PC-9 (cell line): ENCODE measurements at places on chromosomes 4 and X.
A peak's percentile ranks its signal among the peaks of the same experiment; 100 is the strongest.

DNA sequence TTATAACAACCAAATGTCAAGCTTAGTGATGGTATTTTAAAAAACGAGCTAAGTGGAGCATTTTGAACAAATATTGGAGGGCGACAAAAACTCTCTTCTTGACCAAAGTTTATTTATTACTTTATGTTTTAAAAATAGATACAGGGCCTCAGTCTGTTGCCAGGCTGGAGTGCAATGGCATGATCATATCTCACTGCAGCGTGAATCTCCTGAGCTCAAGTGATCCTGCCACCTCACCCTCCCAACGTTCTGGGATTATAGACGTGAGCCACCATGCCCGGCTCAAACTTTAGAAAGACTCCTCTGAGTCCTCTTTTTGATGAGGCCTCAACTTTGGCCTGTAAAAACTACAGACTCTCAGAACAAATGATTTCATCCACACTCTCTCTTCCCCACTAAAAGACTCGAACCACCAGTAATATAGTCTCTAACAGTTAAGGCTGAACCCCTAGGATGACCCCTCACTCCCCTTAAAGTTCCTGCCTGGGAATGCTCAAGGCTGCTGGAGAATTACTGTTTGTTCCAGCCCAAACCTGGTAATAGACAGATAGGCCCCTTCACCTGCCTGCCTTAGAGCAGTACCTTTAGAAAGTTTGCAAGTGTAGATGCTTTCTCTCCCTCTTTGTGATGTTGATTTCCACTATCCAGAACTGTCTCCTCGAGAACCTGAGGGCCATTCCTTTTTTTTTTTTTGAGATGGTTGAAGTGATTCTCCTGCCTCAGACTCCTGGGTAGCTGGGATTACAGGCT lies 55.3 kb upstream of the HPSE start:
- no peak for DNase-seq
- no peak overlapping the region for H3K4me3 ChIP-seq
- H3K36me3 ChIP-seq, result no peaks in the 10 kb centered on the region
- H3K27ac ChIP-seq, result no peak overlapping the region
- H3K27me3 ChIP-seq, result no peaks in the 10 kb centered on the region

DNA sequence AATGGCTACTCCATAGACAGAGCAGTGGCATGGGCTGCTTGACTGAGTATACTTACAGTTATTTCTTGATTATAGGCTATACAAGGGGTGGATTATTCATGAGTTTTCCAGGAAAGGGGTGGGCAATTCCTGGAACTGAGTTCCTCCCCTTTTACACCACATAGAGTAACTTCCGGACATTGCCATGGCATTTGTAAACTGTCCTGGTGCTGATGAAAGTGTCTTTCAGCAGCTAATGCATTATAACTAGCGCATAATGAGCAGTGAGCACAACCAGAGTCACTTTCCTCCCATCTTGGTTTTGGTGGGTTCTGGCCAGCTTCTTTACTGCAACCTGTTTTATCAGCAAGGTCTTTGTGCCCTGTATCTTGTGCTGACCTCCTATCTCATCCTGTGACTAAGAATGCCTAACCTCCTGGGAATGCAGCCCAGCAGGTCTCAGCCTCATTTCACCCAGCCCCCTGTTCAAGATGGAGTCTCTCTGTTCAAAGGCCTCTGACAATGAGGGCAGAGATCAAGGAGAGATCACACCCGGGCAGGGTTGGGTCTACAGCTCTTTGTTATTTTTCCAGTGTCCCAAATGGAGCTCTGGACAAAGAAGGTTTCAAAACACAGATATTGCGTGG lies 468.4 kb upstream of the PRKX start:
- peak overlapping the region; percentile 44; the same call in 1 of the 2 replicates for H3K4me3 ChIP-seq
- H3K27ac ChIP-seq, result peak overlapping the region; percentile 93
- H3K27me3 ChIP-seq, result no peaks in the 10 kb centered on the region
- no peaks in the 10 kb centered on the region for H3K36me3 ChIP-seq

- no peak overlapping the region for H3K27ac ChIP-seq
- H3K27me3 ChIP-seq, result peaks cover 31% of the 10 kb centered on the region
- DNase-seq, result peak; percentile 79
- no peak overlapping the region for H3K4me3 ChIP-seq
Observed at GRCh38 chrX:107360788-107361360, 88.6 kb upstream of the FRMPD3 start.

DNA sequence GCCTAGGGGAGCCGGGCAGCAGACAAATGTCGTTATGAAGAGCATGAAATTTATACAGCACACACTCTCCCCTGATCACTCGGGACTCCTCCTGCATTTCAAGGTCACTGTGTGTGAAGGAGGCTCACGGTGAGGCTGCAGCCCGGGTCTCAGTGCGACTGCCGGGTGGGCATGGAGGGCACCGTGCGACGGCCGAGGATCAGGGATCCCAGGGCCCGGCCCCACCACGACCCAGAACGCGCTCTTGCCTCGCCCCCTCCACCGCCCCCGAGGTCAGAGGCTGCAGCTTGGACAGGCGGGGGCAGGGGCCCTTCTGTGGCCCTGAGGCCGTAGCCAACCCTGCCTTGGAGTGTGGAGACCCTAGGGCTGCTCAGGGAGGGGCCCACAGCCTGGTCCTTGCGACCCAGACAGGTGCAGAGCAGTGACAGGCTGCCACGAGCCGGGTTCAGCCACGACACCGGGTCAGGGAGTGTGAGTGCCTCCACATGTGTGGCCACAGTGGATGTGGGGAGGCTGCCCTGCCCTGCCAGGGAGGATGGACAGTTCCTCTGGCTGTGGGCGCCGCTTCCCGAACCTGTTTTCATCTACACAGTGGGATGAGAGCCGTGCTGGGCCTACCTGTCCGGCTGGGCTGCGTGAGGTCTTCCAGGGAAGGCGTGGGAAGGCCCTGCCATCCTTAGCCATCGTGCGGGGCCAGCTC lies 89.3 kb upstream of the NKX1-1 start:
- H3K36me3 ChIP-seq, result no peaks in the 10 kb centered on the region
- no peak for DNase-seq
- H3K27me3 ChIP-seq, result peaks cover 100% of the 10 kb centered on the region
- no peaks in the 10 kb centered on the region for H3K4me1 ChIP-seq
- no peak overlapping the region for H3K27ac ChIP-seq
- H3K4me3 ChIP-seq, result no peak overlapping the region

GRCh38 chr4:140187316-140187695 lies 33.3 kb upstream of the MAML3 start:
- no peak for DNase-seq
- H3K27me3 ChIP-seq, result no peaks in the 10 kb centered on the region
- no peaks in the 10 kb centered on the region for H3K36me3 ChIP-seq
- H3K4me1 ChIP-seq, result peaks cover 47% of the 10 kb centered on the region
- peak overlapping the region; percentile 7; the same call in 1 of the 2 replicates for H3K4me3 ChIP-seq

DNA sequence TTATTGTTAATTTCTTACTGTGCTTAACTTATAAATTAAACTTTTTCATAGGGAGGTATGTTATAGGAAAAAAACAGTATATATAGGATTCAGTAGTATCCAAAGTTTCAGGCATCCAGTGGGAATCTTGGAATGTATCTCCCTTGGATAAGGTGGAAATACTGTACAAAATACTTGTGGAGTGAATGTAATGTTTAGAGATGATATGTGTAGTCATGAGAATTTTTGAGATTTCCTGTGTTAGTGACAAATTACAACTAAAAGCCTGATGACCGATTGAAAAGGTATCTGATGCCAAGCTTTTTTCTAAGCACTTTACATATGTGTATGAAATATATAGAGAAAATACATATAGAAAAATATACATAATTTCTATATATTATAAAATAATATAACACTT lies 69.2 kb downstream of the STK32B start:
- H3K27ac ChIP-seq, result no peak overlapping the region
- peaks cover 14% of the 10 kb centered on the region; the same call in 1 of the 2 replicates for H3K27me3 ChIP-seq
- no peak overlapping the region for H3K4me3 ChIP-seq
- H3K36me3 ChIP-seq, result no peaks in the 10 kb centered on the region

- no peak overlapping the region for H3K27ac ChIP-seq
- H3K27me3 ChIP-seq, result no peaks in the 10 kb centered on the region
- DNase-seq, result no peak
- H3K4me1 ChIP-seq, result no peaks in the 10 kb centered on the region
Observed at GRCh38 chr4:109232681-109233080, 69.8 kb downstream of the COL25A1 start.

DNA sequence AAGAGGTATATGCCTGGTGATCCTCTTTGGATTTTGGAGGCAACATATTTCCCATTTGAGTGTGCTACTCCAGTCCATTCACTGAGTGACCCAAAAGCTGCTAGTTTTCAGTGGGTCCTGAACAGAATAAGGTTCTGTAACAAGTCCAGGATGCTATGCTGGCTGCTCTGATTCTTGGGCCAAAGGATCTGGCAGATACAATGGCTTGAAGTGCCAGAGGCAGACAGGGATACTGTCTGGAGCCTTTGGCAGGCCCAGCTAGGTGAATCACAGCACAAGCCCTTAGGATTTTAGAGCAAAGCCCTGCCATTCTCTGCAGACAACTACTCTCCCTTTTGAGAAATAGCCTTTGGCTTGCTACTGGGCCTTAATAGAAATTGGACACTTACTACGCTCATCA lies 40.6 kb downstream of the DCHS2 start:
- H3K27me3 ChIP-seq, result no peaks in the 10 kb centered on the region
- no peaks in the 10 kb centered on the region for H3K36me3 ChIP-seq
- H3K27ac ChIP-seq, result no peak overlapping the region
- H3K4me1 ChIP-seq, result no peaks in the 10 kb centered on the region
- no peak overlapping the region for H3K4me3 ChIP-seq

DNA sequence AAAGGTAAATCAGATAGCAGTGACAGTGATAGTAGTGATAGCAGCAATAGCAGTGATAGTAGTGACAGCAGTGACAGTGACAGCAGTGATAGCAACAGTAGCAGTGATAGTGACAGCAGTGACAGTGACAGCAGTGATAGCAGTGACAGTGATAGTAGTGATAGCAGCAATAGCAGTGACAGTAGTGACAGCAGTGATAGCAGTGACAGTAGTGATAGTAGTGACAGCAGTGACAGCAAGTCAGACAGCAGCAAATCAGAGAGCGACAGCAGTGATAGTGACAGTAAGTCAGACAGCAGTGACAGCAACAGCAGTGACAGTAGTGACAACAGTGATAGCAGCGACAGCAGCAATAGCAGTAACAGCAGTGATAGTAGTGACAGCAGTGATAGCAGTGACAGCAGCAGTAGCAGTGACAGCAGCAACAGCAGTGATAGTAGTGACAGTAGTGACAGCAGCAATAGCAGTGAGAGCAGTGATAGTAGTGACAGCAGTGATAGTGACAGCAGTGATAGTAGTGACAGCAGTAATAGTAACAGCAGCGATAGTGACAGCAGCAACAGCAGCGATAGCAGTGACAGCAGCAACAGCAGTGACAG lies 6.1 kb downstream of the DSPP start:
- no peaks in the 10 kb centered on the region for H3K36me3 ChIP-seq
- no peaks in the 10 kb centered on the region for H3K4me1 ChIP-seq
- no peak overlapping the region for H3K27ac ChIP-seq
- H3K4me3 ChIP-seq, result no peak overlapping the region

DNA sequence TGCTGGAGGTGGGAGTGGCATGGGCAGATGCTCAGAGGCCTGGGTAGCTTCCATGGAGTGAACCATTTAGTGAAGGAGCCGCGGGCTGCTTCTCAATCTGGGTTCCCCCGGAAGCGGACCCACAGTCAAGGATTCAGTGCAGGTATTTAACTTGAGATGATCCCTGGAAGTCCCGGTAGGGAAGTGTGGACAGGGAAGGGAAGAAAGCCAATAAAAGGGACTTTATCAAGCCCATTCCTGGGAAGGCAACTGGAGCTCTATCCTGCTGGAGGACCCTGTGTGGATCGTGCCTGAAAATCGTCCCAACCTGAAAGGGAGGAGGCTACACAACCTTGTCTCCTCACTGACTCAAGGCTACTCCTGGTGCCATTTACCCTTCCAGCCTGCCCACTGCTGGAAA lies 76.9 kb downstream of the DHX15 start:
- no peaks in the 10 kb centered on the region for H3K4me1 ChIP-seq
- H3K27ac ChIP-seq, result no peak overlapping the region
- H3K27me3 ChIP-seq, result no peaks in the 10 kb centered on the region
- H3K4me3 ChIP-seq, result no peak overlapping the region
- no peak for DNase-seq

DNA sequence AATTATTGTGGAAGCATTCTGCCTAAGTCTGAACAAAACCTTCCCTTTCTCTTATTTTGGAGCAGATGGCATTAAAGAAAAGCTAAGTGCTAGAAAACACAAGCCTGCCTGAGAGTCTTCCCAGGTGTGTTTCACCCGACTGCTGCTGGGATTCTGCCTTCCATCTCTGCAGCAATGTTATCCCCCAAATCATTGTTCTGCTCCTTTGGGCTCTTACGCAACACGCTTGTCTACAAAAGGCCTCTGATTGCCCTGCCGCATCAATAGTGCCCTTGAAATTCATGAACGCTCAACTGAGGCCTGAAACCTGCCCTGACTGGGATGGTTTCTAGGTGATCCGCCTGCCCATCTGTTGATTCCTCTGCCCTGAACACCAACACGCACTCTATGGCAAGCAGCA lies 80.3 kb downstream of the SEL1L3 start:
- H3K27me3 ChIP-seq, result no peaks in the 10 kb centered on the region
- H3K4me3 ChIP-seq, result no peak overlapping the region
- no peak overlapping the region for H3K27ac ChIP-seq
- 0 out of 2 replicates have a peak, but pooled peaks cover 3% of the 10 kb centered on the region for H3K4me1 ChIP-seq
- H3K36me3 ChIP-seq, result 0 out of 2 replicates have a peak, but pooled peaks cover 6% of the 10 kb centered on the region

DNA sequence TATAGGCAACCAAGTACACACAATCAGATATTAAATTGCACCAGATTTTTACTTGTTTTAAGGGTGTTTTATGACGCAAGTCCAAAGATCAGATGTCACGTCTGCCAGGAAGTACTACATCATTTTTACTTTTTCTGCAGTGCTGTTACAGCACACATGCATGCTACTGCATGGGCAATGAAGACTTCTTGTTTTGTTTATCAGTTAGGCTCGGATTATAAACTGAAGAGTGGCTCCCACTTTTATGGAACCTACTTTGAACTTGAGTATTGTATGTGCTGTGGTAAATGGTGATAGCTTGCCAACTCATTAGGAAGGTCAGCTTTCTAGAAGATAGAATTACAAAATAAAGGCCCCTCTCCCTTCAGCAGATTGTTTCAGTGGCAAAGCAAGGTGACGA lies 131.6 kb downstream of the CEP135 start:
- DNase-seq, result no peak
- H3K27me3 ChIP-seq, result no peaks in the 10 kb centered on the region
- H3K36me3 ChIP-seq, result no peaks in the 10 kb centered on the region
- H3K4me3 ChIP-seq, result no peak overlapping the region
- no peak overlapping the region for H3K27ac ChIP-seq

DNA sequence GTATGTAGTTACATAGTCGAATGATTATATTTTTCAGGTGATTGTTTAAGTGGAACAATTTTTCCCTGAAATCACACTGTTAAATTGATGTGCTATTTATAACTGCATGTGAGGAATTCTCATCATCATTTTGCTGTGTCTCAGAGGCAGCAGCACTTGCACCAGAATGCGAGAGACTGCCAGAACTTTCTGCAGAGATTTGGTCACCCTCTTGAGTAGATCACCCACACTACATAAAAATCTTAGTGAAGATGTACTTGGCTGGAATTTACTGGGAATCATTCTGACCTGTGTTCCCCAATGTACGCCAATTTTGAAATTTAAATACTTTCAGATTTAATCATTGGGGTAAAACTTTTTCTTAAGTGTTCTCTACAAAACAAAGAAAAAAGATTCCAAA lies 5.4 kb downstream of the UGT2B4 start:
- H3K4me1 ChIP-seq, result no peaks in the 10 kb centered on the region
- no peak for DNase-seq
- H3K27ac ChIP-seq, result no peak overlapping the region

- no peaks in the 10 kb centered on the region for H3K27me3 ChIP-seq
- H3K4me1 ChIP-seq, result peaks cover 11% of the 10 kb centered on the region
- no peak overlapping the region for H3K27ac ChIP-seq
- no peaks in the 10 kb centered on the region for H3K36me3 ChIP-seq
- H3K4me3 ChIP-seq, result no peak overlapping the region
Observed at GRCh38 chr4:40182954-40183353, 13.9 kb upstream of the RHOH start.

GRCh38 chr4:100841911-100842310 lies 324.1 kb upstream of the EMCN start:
- no peak overlapping the region for H3K27ac ChIP-seq
- no peaks in the 10 kb centered on the region for H3K36me3 ChIP-seq
- no peaks in the 10 kb centered on the region for H3K4me1 ChIP-seq
- DNase-seq, result no peak
- H3K4me3 ChIP-seq, result no peak overlapping the region
